ENCODE measurements at places on chromosomes 16 and 17. TPM values are rescaled to one million over a fixed set of nuclear protein-coding genes. Genes with fewer than 3 reads are reported as not detected.

C16orf95 gene
- 5.5 TPM for total RNA-seq

MNT gene
- total RNA-seq: 19.4 TPM

CPNE7 gene
- 66.6 TPM for total RNA-seq

TP53TG3 gene
- 0.57 TPM for total RNA-seq

SLFN14 gene
- total RNA-seq: not detected

MYH11 gene
- 0.04 TPM for total RNA-seq

OMG gene
- total RNA-seq: not detected

TBX2 gene
- total RNA-seq: 8.0 TPM

MT1G gene
- total RNA-seq: not detected

KRT33A gene
- total RNA-seq: not detected

MAP2K6 gene
- total RNA-seq: 11.2 TPM

PALB2 gene
- 11.0 TPM for total RNA-seq

KRT25 gene
- total RNA-seq: not detected

EFNB3 gene
- total RNA-seq: 1.7 TPM

CACNG1 gene
- not detected for total RNA-seq

HES7 gene
- 2.1 TPM for total RNA-seq

NATD1 gene
- total RNA-seq: 3.7 TPM

TEX14 gene
- total RNA-seq: not detected

MARCHF10 gene
- total RNA-seq: 0.27 TPM

BICDL2 gene
- total RNA-seq: not detected

TMEM132E gene
- total RNA-seq: not detected

RPL38 gene
- total RNA-seq: 3,068 TPM

MRPL38 gene
- 130 TPM for total RNA-seq

B4GALNT2 gene
- total RNA-seq: 0.54 TPM

TMEM238L gene
- total RNA-seq: not detected

SHBG gene
- total RNA-seq: 0.69 TPM

EFCAB5 gene
- 0.81 TPM for total RNA-seq

GRB2 gene
- total RNA-seq: 94.4 TPM

CXCL16 gene
- total RNA-seq: 20.2 TPM

RASD1 gene
- 0.76 TPM for total RNA-seq

STH gene
- total RNA-seq: not detected

RRAD gene
- 12.0 TPM for total RNA-seq

CTRB1 gene
- not detected for total RNA-seq

SYNGR3 gene
- 6.5 TPM for total RNA-seq

MSI2 gene
- total RNA-seq: 46.9 TPM

KCNJ18 gene
- total RNA-seq: not detected

SOX15 gene
- 0.72 TPM for total RNA-seq

CES5A gene
- not detected for total RNA-seq

SLFN12L gene
- total RNA-seq: not detected

SALL1 gene
- 0.07 TPM for total RNA-seq

PPL gene
- 2.4 TPM for total RNA-seq

GPR179 gene
- total RNA-seq: 0.03 TPM

CDK3 gene
- 3.7 TPM for total RNA-seq

KRTAP9-2 gene
- not detected for total RNA-seq

DYNLRB2 gene
- total RNA-seq: not detected

LHX1 gene
- 2.6 TPM for total RNA-seq

SLC9A5 gene
- total RNA-seq: 1.7 TPM

C17orf107 gene
- total RNA-seq: 0.30 TPM

CDRT15L2 gene
- not detected for total RNA-seq
